ENCODE measurements at places on chromosomes 16 and 17.

DNA sequence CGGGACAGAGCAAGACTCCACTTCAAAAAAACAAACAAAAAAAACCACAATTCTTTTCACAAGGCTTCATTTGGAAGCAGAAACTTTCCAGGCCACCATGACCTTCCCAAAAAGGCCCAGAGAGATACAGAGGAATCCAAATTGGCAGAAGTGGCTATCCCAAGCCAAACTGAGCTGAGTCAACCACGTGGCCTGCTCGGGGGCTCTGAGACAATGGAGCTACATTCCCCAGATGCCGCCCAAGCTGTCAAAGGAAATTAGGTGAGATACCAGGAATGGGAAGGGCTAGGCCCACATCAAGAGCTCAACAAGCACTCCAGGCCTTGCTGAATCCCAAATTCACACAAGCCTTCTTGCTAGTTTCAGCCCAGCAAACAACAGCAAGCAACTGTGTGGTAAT, 5.7 kb upstream of the EXOSC6 start:
- DNase-seq: no peak

GRCh38 chr17:29597361-29598172, 4.6 kb downstream of the ANKRD13B start:
- no peak for DNase-seq

- DNase-seq: no peak
Observed at GRCh38 chr17:48528153-48528935, 2.5 kb downstream of the HOXB1 start.

- no peak for DNase-seq
Observed at GRCh38 chr16:3800477-3801270, 79.8 kb downstream of the CREBBP start.

DNA sequence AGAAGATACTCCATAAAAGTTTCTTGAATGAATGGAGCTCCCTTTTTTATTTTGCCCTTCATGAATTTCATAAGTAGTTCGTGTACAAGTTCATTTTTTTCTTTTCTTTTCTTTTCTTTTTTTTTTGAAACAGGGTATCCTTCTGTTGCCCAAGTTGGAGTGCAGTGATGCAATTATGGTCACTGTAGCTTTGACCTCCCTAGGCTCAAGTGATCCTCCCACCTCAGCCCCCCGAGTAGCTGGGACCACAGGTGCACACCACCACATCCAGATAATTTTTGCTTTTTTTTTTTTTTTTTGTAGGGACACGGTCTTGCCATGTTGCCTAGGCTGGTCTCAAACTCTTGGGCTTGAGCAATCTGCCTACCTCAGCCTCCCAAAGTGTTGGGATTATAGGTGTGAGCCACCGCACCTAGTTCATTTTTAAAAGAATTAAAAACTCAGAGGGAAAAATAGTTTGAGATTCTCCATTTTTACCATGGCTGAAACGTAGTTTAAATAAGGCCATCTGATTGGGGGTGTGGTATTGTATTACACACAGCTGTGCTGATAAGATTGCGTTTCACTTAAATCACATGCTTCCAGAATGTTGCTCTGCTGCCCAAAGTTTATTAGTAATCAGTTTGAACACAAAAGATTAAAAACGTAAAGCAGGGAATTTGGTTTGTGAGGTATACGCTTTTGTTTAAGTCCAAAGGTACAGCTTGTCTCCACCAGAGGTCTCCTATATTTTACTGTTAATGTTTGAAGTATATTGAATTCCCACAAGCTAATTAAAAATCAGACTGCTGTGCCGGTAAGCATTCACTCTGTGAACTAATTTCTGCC, 154.1 kb downstream of the SOCS1 start:
- DNase-seq: no peak

DNA sequence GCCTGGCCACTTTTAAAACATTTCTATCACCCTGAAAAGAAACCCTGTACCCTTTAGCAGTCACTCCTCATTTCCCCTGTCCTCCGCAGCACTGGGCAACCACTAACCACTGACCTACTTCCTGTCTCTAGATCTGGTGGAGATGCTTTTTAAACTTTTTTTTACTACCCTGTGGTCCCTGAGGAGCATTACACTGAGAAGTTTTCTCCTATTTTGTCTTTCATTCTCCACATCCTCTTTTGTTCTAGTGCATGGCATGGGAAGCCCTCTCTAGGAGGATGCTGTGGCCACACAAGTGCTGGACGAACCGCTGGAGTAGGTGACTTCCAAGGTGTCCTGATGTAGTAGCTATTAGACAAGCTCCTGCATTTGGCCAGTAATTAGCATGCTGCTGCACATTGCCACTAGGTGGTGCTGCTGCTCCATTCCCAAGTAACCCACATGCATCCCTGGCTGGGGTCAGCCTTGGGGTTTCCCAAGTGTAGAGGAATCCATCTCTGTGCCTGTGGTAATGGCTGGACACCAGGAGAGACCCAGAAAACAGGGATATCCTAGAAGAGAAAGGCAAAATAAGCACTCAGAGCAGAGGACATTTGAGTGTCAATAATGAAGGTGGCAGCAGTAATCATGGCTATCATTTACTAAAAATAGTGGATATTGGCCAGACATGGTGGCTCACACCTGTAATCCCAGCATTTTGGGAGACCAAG, 143.8 kb upstream of the CRHR1 start:
- peak; percentile 62 for DNase-seq

- no peak for DNase-seq
Observed at GRCh38 chr16:66717112-66717675, 20.7 kb upstream of the CMTM4 start.

DNA sequence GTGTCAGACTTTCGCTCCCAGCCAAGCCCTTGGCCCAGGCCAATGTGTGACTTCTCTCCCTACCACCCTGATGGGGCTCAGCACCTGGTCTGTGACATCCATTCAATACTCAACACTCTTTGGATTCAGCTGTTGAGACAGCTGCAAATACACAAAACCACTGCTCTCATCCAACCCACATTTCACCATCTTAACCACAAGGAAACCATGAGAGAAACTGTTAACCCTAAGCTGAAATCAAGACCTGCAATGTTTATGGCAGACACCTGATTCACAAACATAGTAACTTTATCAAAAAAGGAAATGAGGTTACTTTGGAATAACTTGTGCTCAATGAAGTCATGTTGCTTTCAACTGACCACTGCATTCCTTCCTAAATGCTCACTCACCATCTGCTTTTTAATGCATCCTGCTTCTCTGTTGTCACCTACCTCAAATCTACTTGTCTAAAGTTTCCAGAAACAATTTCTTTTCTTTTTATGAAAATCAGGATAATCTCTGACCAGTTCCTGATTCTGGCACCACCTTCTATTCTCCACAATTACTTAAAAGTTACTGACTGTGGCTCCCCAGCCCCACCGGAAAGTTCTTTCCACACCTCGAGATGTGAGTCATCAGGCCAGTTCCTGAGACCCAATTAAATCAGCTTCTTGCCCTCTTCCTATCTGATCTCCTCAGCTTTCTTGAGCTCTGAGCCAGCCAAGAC, 88.2 kb downstream of the NOG start:
- no peak for DNase-seq

DNA sequence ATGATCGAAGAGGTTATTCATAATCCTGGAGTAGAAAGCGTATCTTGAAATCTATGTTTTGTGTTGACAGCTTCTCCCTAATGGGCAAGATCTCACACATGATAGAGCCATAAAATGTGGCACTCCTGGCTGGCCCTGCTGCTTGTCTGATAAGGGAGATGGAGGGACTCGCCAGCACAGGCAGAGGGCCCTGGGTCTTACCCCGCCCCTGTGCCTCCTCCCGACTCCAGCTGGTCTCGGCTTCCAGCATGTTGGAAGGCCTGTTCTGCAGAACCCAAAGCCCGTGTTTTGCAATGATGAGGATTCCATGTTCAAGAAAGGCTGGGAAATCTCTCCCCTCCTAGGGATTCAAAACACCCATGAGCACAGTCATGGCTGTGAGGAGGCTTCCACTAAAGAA, 106.7 kb upstream of the SDK2 start:
- no peak for DNase-seq

DNA sequence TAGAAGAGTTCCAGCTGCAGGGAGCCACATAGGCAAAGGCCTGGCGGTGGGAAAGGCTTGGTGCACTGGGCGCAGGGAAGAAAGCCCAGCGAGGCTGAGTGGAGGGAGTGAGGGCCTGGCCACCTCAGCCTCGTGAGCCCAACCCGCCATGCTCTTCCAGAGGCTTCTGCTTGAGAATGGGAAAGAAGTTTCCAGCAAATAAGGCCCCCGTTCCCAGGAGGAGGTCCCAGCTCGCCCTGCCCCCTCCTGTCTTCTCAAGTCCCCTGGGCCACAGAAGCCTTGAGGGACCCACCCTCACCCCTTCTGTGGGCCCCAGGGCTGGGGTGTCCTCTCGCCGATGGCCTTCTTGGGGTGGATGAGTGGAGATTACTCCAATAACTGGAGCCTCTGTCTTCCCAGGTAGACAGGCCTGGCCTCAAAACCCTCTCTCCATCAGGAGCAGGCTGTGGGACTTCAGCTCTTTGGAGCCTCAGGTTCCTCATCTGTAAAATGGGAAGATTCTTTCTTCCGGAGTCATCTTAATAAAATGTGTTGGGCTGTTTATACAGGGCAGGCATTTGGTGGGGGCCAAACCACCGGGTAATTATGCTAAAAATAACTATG, 933 bp upstream of the SNN start:
- DNase-seq: no peak

DNA sequence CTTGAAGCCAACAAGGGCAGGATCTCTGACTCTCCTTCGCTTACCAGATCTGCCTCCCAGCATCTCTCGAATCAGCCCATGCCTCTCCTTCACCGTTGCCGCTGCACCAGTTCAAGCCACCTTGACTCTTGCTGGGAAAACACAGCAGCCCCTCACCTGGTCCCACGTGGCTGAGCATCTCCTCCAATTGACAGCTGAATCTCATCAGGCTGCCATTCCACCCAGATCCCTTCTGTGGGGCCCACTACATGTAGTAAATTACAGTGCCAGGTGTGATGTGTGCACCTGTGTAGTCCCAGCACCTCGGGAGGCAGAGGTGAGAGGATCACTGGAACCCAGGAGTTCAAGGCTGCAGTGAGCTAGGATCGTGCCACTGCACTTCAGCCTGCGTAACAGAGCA, 37.8 kb upstream of the C16orf78 start:
- DNase-seq: no peak

GRCh38 chr16:24748242-24748641, 18.8 kb downstream of the TNRC6A start:
- DNase-seq: no peak

DNA sequence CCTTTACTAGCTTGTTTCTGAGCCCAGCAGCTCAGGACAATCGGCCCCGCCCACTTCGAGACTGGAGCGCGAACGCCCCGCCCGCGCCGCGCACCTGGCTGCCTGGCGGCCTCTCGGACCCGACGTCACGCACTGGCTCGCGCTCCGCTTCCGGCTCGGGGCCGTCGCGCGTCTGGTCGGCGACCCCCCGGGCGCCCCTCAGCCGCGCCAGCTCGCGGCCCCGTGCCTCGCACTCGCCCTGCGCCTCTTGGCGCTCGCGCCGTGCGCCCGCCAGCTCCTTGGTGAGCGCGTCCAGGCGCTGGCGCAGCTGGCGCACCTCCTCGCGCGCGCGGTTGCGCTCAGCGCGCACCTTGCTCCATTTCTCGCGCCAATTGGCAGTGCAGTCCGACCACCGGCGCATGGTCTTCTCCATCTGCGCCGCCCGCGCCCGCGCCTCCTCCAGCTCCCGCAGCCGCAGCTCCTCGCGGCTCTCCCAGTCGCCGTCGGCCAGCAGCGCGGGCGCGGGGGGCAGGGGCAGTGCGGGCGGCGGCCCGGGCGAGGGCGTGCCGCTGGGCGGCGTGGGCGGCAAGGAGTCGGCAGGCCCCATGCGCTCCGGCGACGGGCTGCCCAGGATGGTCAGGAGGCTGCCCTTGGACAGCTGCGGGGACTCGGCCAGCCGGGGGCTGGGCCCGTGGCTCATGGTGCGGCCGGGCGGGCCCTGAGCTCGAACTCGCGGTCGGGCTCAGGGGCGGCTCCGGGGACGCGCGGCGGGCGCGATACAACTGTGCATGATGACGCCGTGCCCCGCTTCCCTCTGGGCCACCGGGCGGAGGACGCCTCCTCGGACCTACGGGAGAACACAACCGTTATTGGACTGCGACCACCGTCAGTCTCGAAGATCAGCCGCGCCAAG, 7.6 kb downstream of the CCDC102A start:
- DNase-seq: no peak

- no peak for DNase-seq
Observed at GRCh38 chr17:14121952-14122351, 52.6 kb downstream of the COX10 start.

- no peak for DNase-seq
Observed at GRCh38 chr17:19250421-19251173, 13.4 kb downstream of the EPN2 start.

DNA sequence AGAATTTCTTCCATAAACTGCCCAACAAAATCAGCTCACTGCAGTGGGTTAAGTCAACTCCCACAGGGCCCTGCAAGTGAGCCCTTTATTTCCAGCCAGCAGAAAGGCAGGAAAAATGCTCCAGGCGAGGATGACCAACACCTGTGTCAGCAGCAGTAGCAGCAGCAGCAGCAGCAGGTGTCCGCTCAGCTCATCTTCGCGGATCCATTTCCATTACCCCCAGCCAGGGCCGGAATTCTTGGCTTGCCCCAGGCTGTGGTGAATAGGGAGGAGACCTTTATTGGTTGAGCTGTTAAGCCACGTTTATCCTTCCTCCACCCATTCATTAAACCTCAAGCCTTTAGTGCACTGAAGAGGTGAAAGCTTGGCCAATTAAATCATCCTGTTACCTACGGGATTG, 46.2 kb downstream of the MARCHF10 start:
- DNase-seq: no peak

GRCh38 chr17:28788100-28788499, 44.3 kb downstream of the TRAF4 start:
- no peak for DNase-seq

- no peak for DNase-seq
Observed at GRCh38 chr17:81983639-81984373, 6.4 kb downstream of the ASPSCR1 start.

- DNase-seq: no peak
Observed at GRCh38 chr17:12365805-12366204, 299.9 kb upstream of the MYOCD start.

DNA sequence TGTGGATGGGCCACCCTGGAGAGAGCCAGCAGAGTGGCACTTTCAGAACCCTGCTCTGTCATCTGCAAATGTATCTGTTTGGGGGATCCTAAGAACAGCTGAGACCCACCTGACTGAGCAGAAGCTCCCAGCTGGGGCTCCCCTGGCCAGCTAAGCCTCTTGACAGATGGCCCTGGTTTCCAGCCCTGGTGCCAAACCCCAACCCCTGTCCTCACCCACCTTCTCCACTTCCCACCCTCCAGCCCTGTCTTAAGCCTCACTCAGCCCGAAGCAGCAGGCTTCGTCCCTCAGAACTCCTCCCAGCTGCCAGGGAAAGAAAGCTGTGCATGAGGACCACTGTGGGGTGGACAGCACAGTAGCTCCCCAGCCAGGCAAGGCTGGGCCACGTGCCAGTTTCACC, 3.5 kb upstream of the KRT9 start:
- DNase-seq: no peak

DNA sequence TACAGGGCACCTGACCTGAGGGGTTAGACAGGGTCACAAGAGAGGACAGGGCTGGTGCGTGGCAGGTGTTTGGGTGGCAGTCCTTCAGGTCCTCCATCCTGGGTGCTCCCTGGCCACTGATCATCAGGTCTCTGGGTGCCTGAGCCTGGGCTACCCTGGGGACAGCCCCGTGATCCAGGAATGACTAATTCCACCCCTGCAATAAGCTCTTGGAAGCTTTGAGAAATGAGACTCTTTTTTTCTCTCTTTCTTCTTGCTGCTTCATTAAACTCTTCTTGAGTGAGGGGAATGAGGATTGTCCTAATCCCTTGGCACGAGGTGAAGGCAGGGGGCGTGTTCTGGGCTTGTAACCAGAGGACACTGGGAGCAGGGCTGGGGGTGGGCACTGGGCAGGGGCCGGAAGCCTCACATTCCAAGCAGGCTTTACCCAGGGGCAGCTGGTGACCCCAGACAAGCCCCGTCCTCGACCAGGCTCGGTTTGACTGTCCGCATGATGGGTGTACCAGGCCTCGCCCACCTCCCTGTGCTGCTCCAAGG, 21.4 kb upstream of the SPNS2 start:
- no peak for DNase-seq

Measured in T follicular helper cell (primary cell).